ENCODE measurements at places on chromosomes 4 and X.

DNA sequence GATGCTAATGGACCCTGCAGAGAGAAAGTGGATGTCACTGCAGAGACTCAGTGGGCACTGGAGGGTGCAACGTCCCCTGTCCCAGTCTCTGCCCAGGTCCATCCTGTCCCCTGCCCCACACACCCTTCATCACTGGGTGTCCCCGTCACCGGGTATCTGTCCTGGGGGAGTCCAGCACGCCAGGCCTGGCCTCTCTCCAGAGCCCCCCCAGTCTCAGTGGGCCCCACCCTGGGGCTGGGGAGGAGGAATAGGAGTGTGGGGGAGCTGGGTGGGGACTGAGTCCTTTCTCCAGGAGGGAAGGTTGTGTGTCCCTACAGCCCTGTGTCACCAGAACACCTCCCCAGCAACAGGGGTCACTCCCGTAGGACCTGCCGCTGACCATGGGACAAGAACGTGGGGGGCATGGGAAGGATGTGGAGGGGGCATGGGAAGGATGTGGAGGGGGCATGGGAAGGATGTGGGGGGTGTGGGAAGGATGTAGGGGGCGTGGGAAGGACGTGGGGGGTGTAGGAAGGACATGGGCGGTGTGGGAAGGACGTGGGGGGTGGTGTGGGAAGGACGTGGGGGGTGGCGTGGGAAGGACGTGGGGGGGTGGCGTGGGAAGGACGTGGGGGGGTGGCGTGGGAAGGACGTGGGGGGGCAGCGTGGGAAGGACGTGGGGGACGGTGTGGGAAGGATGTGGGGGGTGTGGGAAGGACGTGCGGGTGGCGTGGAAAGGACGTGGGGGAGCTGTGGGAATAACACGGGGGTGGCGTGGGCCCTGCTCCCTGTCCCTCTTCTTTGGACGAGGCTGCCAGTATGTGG is 21.0 kb upstream of the SPON2 start:
- DNase-seq = no peak

DNA sequence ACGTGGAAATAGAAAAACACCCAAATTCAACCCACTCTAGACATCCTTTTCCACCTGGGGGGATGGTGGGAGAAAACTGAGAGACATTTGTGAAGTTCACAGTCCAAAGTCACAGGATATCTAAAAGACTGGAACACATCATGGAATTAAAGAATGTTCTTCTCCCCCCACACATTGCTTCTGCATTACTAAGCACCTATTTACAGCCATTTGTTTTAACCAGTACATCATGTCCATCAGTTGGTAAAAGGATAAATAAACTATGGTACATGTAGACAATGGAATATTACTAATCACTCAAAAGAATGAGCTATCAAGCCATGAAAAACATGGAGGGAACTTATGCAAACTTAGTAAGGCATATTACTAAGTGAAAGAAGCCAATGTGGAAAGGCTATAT is 185.5 kb upstream of the ANXA10 start:
- no peak for DNase-seq

GRCh38 chr4:48912349-48912748 is 5.8 kb upstream of the OCIAD2 start:
- DNase-seq = no peak

DNA sequence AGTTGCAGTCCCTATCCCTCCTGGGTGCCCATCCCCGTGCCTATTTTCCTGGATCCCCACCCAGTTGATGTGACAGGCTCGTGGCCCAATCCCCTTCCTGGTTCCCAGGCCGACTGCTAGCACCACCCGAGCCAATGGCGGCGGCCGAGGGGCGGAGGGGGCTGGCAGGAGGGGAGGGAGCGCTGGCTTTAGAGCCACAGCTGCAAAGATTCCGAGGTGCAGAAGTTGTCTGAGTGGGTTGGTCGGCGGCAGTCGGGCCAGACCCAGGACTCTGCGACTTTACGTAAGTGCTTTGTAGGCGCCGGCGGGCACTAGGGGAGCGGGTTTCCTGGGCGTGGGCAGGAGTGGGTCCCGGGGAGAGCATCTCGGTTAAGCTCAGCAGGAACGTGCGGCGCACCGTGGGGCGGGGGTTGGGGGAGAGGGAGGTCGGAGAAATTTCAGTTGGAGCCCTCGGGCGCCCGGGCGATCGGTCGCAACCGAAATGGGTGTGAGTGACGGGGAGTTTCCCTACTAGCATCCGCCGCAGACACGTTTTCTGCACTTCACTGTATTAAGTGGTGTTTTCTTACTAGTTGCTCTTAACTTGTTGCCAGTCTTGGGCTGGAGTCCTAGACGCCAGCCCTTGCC is at the start of gene PLS3:
PLS3 (plus strand) TSS at position 197 of the 627 bp plus-strand sequence. CDS start 49,077 bp downstream, outside the sequence.
- peak; percentile 62 for DNase-seq

DNA sequence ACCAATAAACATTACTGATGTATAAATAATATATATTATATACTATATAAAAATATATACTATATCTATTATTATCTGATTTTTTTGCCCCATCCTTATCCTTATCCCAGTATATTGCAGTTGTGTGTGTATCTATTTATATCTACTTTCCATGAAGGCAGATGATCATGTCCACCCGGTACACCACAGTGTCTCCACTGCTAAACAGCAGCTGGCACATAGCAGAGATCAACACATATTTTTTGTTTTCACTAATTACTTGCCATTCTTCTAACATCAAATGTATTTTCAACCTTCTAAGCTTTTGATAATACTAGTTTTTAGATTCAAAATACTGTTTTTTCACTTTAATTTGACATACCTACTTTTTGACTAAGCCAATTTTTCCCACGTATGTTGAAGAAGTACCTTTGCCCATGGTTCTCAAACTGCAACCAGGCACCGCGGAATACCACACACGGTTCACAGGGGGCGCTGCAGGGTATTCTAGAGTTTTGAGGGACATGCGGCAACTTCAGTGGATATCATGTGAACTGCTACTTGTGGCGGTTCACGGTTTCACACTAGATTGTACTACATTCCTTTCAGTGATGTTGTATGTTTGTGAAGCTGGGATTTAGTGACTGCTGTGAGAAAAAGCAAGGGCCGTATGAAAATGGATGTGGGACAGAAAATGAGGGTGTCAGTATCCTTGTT is 182.5 kb upstream of the NPY2R start:
- no peak for DNase-seq

GRCh38 chr4:28278676-28279075 is 1418.0 kb downstream of the STIM2 start:
- no peak for DNase-seq

GRCh38 chr4:188780686-188781085 is 641.4 kb downstream of the TRIML1 start:
- no peak for DNase-seq

DNA sequence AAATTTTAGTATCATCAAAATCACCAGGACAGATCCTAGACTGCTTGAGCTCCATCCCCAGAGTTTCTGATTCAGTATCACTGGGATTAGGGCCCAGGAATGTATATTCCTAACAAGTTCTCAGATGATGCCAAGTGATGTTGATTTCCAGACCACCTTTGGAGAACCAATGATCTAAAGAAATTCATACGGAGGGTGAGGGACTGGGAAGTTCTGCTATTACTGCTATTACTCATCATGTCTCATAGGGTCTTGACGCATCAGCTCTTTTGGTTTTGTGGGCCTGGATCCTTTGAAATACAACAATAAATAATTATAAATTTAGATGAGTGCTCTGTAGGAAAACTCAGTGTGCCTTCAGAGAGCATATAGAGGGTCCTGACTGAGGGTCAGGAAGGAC is 59.8 kb upstream of the LGI2 start:
- no peak for DNase-seq
